GM12878 (cell line): ENCODE measurements at places on chromosomes 2 and 18.

GRCh38 chr2:53131416-53131815 is 636.2 kb upstream of the CHAC2 start:
- no peak for DNase-seq

- DNase-seq = no peak
These were observed 13.3 kb upstream of the RPL31 start for GRCh38 chr2:100988630-100989417.

DNA sequence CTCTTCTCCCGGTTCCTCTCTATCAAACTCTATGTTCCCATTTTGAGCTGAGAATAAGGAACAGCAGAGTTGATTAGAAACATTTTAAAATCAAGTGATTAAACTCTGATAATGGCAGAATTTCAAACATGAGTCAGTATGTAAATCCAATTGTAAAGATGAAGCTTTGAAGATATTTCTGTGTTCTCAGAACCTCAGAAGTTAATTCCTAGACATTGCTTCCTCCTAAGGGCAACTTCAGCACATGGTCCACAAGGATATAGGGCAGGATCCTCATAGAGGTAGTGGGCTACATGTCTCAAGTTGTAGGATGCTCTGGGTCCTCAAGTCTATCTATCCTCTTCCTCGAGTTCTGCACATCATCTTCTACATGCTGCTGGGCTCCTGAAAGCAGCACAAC is 46.3 kb downstream of the QPCT start:
- no peak for DNase-seq

DNA sequence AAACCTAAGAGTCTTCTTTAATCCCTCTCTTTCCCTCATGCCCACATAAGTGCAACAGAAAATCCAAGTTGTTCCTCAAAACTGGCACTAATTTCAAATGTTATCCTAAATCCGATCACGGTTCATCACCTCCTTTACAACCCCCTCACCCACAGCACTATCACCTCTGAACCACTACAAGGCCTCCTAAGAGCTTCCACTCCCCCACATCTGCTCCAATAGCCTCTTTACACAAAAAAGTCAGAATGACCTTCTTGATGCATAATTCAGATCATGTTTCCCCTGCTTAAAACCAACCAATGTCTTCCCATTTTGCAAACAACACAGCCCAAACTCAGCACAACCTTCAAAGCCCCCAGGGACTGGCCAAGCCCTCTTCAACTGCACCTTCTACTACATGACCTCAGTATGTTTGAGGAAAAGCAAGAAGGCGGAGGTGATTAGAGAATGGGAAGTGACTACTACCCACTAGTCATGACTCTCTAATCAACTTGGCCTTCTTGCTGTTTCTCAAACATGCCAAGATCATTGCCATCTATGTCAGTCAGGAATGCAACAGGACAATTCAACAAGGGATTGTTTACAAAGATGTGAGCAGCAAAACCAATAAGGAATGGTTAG is 34.6 kb upstream of the GCC2 start:
- no peak for DNase-seq

- no peak for DNase-seq
These were observed 301.8 kb downstream of the GBX2 start for GRCh38 chr2:235866373-235866772.

- DNase-seq = no peak
These were observed 161.7 kb downstream of the RND3 start for GRCh38 chr2:150325656-150326314.

DNA sequence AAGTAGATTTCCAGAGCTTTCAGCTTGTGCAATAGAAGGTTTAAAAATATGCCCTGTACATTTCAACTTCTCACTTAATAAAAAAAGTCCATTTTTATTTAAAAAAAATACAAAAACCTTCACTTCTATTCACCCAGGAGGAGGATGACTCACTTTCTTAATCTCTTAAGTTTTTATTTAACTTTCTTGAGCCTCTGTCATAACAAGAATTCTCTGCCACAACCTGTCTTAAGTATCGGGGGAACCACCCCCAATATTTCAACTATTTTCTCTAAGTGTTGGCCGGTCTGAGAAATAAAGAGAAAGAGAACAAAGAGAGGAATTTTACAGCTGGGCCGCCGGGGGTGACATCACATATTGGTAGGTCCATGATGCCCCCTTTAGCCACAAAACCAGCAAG is 58.4 kb downstream of the LRATD1 start:
- DNase-seq = no peak

GRCh38 chr18:75201282-75202270 is 7.4 kb downstream of the PTGR3 start:
- DNase-seq = no peak
